PC-3 (cell line): ENCODE measurements at places on chromosomes 1 and 21.

DNA sequence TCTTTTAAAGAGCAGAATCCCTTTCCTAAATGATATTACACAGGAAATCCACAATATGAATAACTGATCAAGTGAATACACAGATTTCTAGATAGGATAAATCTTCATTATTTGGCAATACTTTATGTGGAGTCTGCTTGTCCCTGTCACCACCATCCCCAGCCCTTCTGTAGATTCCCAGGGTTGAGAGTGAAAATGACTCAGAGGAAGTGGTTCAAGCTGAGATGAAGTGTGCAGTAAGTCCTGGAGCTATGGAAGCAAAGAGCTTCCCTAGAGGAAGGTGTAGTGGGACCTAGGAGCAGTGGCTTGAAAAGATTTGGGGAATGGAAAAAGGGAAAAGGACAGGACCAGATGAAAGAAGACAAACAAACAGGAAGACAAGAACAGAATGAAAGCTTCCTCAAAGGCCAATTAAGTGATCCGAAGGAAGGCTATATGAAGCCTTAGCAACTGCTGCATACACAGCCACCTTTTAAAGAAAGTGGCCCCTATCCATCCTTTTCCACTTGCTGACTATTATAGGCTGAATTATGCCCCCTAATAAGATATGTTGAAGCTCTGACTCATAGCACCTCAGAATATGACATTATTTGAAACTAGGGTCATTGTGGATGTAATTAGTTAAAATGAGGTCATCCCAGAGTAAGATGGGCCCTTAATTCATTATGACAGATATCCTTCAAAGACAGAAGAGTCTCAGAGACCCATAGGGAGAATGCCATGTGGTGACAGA is 96.5 kb upstream of the CAMK1G start:
- no peaks in the 10 kb centered on the region for H3K36me3 ChIP-seq
- H3K4me1 ChIP-seq, result peaks cover 14% of the 10 kb centered on the region; the same call in 1 of the 2 replicates
- H3K27ac ChIP-seq, result no peak overlapping the region
- DNase-seq, result peak; percentile 61
- no peak overlapping the region for H3K4me3 ChIP-seq

GRCh38 chr1:19441048-19441780 is 44.1 kb downstream of the CAPZB start:
- peaks cover 18% of the 10 kb centered on the region for H3K4me1 ChIP-seq
- DNase-seq, result no peak
- H3K27me3 ChIP-seq, result no peaks in the 10 kb centered on the region
- peaks cover 20% of the 10 kb centered on the region; the same call in 1 of the 2 replicates for H3K36me3 ChIP-seq
- peak overlapping the region; percentile 41 for H3K27ac ChIP-seq

DNA sequence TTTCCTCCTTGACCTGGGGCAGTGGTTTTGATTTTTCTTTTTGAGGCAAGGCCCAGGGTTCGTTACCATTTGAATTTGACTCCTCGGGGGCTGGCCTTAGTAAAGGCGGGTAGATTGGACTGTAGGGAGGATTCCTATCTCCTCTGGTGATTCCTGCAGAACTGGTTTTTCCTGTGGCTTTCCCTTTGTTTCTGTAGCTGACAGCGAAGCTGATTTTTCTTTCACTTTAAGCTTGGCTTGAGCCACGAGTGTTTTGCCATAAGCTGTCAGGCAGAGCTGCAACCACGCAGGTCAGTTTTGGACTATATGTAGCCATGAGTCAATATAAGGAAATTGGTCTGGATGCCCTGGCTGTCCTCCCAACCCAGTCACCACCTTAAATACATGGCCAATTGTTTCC is 28.7 kb upstream of the KCNJ15 start:
- H3K4me3 ChIP-seq, result no peak overlapping the region
- peaks cover 19% of the 10 kb centered on the region; the same call in 1 of the 2 replicates for H3K36me3 ChIP-seq
- DNase-seq, result peak; percentile 64
- no peaks in the 10 kb centered on the region for H3K4me1 ChIP-seq

GRCh38 chr1:154405747-154406571 is 816 bp downstream of the IL6R start:
- H3K36me3 ChIP-seq, result no peaks in the 10 kb centered on the region
- H3K4me3 ChIP-seq, result peak overlapping the region; percentile 93
- H3K4me1 ChIP-seq, result peaks cover 30% of the 10 kb centered on the region
- no peaks in the 10 kb centered on the region for H3K27me3 ChIP-seq
- DNase-seq, result peak; percentile 86

DNA sequence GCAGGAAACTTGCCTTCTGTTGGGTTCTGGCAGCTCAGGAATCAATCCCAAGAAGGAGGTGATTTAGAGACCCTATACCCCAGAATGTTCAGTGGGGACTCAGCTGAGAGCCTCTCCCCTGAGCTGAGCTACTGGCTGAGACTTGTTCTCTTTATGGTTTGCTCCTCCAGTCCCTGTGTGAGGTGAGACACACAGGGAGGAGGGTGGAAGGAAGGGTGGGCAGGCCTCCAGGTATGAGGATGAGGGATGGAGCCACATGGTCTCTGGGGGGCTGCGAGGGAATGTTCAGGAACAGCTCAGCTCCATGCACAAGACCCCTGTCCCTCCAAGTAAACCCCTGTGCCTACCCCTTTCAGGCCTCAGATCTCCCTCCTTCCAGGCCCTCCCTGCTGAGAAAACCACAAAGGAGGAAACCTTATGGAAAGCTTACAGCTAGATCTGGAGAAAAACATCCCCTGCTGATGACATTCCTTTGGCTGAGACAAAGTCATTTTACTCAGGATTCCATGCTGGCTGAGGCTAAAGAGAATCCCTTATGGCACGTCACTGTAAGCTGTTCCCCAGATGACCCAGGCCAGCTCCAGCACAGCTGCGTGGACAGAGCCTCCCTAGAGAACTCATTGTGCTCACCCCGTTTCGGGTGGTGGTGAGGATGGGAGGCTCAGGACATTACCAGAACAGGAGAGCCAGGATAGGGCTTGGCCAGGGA is 91.5 kb upstream of the IPO9 start:
- no peaks in the 10 kb centered on the region for H3K27me3 ChIP-seq
- no peak for DNase-seq
- no peak overlapping the region for H3K4me3 ChIP-seq
- H3K4me1 ChIP-seq, result peaks cover 6% of the 10 kb centered on the region; the same call in 1 of the 2 replicates
- no peak overlapping the region for H3K27ac ChIP-seq
- no peaks in the 10 kb centered on the region for H3K36me3 ChIP-seq

DNA sequence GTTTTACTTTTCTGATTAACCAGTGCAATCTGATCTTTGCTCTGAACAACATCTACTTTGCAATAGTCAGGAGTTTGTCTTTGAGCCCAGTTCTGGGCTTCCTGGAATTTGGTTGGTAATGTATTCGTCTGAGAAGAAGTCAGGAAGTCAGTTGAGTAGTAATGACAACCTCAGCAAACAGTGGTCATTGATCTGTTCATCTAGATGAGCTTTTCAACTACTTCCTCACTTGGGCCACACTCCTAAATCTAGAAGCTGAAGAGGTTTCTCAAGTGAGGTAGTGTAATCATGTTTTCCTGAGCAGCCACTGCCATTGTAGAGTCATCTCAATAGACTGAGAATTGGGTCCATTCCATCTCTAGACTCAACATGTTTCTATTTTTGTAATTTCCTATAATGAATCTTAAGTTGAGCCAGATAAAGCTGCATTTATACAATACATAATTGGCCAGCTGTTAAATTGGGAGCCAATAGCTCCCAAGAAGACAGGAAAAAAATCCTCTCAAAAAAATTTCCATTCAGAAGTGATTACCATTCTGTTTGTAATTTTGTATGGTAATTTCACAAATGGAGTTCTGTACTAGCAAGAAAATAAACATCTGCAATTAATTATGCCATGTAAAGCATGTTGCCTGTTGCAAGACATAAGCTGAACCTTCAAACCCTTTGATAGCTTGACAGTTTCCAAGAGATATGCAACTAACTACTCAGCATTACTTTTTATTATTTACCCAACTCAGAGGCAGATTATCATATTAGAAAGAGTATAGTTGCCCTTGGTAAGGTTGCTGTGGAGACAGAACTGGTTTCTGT is 49.6 kb downstream of the WDR64 start:
- H3K4me3 ChIP-seq, result peak overlapping the region; percentile 1; the same call in 1 of the 2 replicates
- H3K36me3 ChIP-seq, result no peaks in the 10 kb centered on the region
- H3K4me1 ChIP-seq, result peaks cover 39% of the 10 kb centered on the region
- DNase-seq, result peak; percentile 60
- peak overlapping the region; percentile 65 for H3K27ac ChIP-seq
- H3K27me3 ChIP-seq, result no peaks in the 10 kb centered on the region

GRCh38 chr1:179105393-179105792 is 23.5 kb downstream of the TOR3A start:
- peak; percentile 63 for DNase-seq
- H3K27ac ChIP-seq, result no peak overlapping the region
- no peaks in the 10 kb centered on the region for H3K4me1 ChIP-seq

- no peaks in the 10 kb centered on the region for H3K36me3 ChIP-seq
- H3K4me1 ChIP-seq, result peaks cover 15% of the 10 kb centered on the region
- peak; percentile 60 for DNase-seq
- H3K27me3 ChIP-seq, result no peaks in the 10 kb centered on the region
These were observed 8.9 kb downstream of the VPS26C start for GRCh38 chr21:37257967-37258877.

DNA sequence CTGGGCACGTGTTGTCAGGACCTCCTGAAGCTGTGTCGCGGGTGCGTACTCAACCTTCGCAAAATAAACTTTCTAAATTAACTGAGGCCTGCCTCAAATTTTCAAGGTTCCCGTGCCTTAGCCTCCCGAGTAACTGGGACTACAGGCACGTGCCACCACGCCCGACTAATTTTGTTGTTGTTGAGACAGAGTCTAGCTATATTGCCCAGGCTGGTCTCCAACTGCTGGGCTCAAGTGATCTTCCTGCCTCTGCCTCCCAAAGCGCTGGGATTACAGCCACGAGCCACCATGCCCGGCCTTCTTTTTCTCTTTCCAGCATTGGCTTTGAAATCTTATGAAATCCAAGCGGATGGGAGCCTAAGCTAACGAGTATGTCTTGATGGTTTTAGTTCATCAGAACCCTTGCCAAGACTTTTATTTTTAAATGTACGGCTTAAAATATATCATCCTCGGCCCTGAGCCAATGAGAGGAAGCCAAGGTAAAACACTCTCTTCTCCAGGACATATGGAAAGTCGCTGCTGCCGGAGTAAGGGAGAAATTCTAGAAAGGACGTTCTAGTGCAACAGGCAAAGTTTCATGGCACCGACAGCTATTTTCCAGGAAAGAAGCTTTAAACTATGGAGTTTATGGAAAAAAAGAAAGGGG is 12.7 kb upstream of the ERVH48-1 start:
- H3K4me3 ChIP-seq, result no peak overlapping the region
- peaks cover 16% of the 10 kb centered on the region for H3K4me1 ChIP-seq
- no peaks in the 10 kb centered on the region for H3K36me3 ChIP-seq
- no peak for DNase-seq
- H3K27ac ChIP-seq, result no peak overlapping the region

- H3K4me3 ChIP-seq, result no peak overlapping the region
- H3K27me3 ChIP-seq, result no peaks in the 10 kb centered on the region
- no peak overlapping the region for H3K27ac ChIP-seq
- H3K4me1 ChIP-seq, result peaks cover 9% of the 10 kb centered on the region
- peaks cover 13% of the 10 kb centered on the region for H3K36me3 ChIP-seq
- DNase-seq, result no peak
These were observed 54.9 kb downstream of the ACOT7 start for GRCh38 chr1:6338695-6339094.

- peak; percentile 39 for DNase-seq
- peaks cover 36% of the 10 kb centered on the region for H3K4me1 ChIP-seq
- H3K4me3 ChIP-seq, result peak overlapping the region; percentile 99
- H3K27me3 ChIP-seq, result no peaks in the 10 kb centered on the region
- no peak overlapping the region; the same call in 1 of the 2 replicates for H3K27ac ChIP-seq
- peaks cover 8% of the 10 kb centered on the region; the same call in 1 of the 2 replicates for H3K36me3 ChIP-seq
These were observed 859 bp downstream of the IFFO2 start for GRCh38 chr1:18955441-18956192.

DNA sequence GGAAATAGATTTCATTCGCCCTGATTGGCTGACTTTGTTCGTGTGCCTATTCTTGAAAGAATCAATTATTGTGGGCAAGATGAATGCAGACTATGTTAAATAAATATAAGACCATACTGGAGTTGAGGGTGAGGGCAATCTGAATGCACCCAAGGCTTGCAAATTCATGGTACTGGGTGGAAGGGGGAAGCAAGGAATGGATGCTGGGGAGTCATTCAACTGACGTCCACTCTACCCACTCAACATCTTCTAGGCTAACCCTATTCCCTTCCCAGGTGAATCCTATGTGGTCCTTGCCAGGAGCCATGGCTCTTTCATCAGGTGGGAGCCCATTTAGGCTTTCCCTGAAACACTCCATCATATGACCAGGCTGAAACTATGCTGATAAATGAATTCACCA is 5.7 kb upstream of the CYP4B1 start:
- peaks cover 13% of the 10 kb centered on the region; the same call in 1 of the 2 replicates for H3K27me3 ChIP-seq
- H3K27ac ChIP-seq, result no peak overlapping the region
- no peaks in the 10 kb centered on the region for H3K4me1 ChIP-seq
- no peak for DNase-seq
- H3K4me3 ChIP-seq, result no peak overlapping the region

DNA sequence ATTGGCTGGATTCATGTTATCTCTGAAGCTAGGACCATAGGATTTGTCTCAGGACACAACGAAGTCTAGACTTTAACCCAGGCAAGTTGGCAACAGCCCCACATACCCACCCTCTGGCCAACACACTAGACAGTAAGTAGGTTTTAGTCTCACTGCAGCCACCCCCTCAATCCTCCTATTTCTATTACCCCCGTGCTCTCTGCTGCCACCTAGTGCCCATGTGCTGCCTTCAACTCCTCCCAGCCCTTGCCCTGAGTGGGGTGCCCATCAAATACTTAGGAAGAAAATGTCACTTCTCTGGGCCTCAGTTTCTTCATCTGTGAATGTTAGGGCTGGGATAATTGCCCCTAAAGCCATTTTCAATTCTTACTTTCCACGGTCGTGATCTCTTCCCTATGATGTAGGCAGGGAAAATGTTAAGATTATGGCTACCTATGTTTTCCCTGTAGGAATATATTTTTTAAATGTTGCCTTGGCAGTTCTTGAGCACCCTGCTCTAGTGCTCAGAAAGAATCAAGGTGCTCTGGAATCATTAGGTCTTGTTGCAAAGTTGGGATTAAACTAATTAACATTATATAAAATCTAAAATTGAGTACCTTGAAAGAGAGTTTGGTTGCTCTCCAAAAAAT is 213.0 kb downstream of the LMX1A start:
- H3K27ac ChIP-seq, result no peak overlapping the region
- H3K36me3 ChIP-seq, result no peaks in the 10 kb centered on the region
- H3K27me3 ChIP-seq, result peaks cover 38% of the 10 kb centered on the region
- peaks cover 3% of the 10 kb centered on the region; the same call in 1 of the 2 replicates for H3K4me1 ChIP-seq
- DNase-seq, result peak; percentile 66
- no peak overlapping the region for H3K4me3 ChIP-seq
